Stimulated activated CD8-positive, alpha-beta memory T cell treated with anti-CD3 and anti-CD28 coated beads, Interleukin-2, amount 100 ng/mL, for 1 hour (primary cell): ENCODE measurements at places on chromosomes 4 and X.
A peak's percentile ranks its signal among the peaks of the same experiment; 100 is the strongest.

GRCh38 chr4:112423591-112423990, 92.4 kb downstream of the NEUROG2 start:
- no peak for DNase-seq

- DNase-seq, result no peak
Measured at GRCh38 chr4:185713272-185713671, 98.7 kb downstream of the SORBS2 start.

DNA sequence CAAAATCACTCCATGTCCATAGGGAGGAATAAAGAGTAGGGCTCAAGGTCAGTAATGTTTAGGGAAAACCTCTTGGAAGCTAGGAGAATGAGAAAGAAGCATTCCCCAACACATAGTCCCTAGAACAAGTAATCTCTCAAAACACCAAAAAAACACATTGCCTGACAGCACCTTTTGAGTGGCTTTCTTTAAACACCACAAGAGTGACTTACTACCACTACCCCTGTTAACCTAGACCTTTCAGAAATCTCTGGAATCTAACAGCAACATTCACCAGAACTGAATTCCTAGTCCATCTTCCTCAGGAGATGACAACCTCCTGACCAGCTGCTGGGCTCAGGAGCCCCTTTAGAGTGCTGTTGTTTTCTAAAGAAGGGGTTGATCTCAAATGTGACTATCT, 142.2 kb downstream of the SOWAHB start:
- DNase-seq, result no peak

GRCh38 chrX:9530848-9531274, 66.0 kb downstream of the TBL1X start:
- DNase-seq, result no peak

- no peak for DNase-seq
Measured at GRCh38 chr4:3401436-3402171, 40.2 kb upstream of the HGFAC start.

GRCh38 chr4:160831165-160831922, 1332.5 kb downstream of the FSTL5 start:
- DNase-seq, result no peak

GRCh38 chrX:148284056-148284455, 216.4 kb upstream of the AFF2 start:
- no peak for DNase-seq

GRCh38 chr4:89434364-89434988, 126.9 kb upstream of the GPRIN3 start:
- no peak for DNase-seq

DNA sequence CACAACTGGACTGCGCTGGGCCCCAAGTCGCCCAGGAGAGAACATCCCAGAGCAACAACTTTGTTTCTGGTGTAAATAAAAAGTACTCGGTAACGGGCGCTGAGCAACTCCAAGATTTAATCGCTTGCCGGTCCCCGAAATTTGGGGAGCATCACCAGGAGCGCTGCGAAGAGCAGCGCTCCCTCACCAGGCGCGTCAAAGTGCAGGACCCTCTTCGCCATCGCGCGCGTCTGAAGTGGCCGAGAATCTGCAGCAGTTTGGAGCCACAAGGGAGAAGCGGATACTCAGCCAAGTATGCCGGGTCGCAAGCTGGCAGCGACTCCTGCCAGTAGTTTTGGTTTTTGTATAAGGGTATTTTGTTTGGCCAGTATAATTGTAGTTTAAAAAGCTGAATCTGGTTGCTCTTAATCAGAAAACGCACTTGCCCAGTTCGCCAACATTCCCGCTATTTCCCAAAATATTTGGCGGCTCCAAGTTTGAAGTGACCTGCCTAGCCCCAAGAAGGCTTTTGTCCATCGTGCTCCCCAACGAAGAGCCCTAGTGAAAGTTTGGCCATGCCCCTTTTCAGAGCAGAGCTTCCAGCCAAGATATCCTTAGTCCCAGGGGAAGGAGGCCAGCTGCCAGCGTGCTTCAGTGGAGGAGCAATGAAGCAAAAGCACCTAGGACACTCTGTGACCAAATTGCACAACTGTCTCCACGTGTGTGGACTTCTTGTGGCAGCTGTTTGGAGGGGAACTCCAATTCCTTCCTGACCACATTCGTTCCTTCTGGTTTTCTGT, 557 bp upstream of the KDR start:
- DNase-seq, result no peak

DNA sequence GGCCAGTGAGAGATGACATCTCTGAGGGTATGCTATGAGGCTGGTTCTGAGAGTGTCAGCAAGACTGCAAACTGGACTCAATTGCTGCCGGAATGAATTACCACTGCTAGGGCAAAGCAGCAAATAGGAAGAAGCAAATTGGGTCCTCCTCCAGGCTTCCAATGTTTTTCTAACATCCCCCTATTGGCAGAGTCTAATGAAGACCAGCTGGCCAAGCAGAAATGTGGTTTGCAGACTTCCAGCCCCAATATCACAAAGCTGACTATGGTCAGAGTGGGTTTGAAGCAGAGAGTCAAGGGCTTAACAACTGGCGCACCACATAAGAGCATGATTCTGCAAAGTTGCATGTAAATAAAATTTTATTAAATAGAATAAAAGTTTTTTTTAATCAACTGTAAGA, 225.4 kb upstream of the GLRA2 start:
- DNase-seq, result no peak

- no peak for DNase-seq
Measured at GRCh38 chr4:41977709-41978108, 3.8 kb upstream of the DCAF4L1 start.

GRCh38 chr4:7960790-7961655, 21.4 kb upstream of the AFAP1 start:
- no peak for DNase-seq

DNA sequence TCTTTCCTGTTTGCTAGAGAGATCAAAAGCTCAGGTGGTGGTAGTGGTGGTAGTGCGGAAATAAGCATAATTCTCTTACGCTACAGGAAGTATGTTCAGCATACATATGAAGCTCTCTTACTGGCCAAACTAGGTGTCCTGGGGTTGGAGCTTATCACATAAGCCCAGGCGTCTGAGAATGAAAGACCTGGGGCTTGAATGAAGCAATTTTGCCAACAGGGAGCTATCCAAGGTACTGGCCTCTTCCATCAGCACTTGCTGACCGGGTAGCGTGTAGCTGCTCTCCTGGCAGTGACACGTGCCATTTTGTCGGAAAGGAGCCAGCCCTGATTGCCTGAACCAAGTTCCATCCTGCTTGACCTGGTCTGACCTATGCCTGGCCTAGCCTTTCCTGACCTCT, 65.9 kb upstream of the HPF1 start:
- no peak for DNase-seq

DNA sequence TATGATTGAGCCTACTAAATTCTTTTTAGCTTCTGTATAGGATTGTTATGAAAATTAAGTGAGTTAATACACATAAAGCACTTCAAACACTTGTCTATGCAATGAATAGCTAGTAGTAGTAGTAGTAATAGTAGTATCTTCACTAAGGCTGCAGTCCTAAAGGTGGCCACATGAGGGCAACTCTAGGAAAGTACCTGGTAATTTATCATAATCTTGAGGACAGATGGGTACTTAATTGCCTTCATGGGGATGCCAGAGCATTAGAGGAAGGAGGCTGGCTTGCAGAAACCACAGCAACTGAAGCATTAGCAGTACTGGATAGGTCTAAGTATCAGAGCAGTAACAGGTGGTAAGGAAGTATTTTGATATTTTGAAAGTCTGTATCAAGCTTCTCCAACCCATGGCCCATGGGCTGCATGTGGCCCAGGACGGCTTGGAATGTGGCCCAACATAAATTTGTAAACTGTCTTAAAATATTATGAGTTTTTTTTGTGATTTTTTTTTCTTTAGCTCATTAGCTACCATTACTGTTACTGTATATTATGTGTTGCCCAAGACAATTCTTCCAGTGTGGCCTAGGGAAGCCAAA, 17.3 kb downstream of the NIPAL1 start:
- peak; percentile 25 for DNase-seq

DNA sequence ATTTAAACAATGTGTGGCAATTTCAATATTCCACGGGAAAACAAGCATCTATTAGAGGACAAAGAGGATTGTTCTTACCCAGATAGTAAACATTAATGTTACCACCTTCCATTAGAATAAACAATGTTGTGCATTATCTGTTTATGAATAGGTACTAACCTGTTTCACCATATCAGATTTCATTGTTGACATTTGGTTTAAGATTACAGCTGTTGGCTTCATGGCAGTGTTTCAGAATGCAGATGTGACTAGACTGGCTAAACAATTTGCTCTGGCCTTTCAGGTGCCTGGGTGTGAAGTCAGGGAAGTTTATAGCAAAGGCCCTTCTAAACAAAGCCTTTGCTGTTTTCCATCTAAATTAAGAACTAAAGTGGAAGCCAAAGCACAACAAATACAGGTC, 464.7 kb upstream of the FAM47C start:
- DNase-seq, result no peak

- DNase-seq, result no peak
Measured at GRCh38 chr4:60989141-60989540, 211.0 kb upstream of the ADGRL3 start.

DNA sequence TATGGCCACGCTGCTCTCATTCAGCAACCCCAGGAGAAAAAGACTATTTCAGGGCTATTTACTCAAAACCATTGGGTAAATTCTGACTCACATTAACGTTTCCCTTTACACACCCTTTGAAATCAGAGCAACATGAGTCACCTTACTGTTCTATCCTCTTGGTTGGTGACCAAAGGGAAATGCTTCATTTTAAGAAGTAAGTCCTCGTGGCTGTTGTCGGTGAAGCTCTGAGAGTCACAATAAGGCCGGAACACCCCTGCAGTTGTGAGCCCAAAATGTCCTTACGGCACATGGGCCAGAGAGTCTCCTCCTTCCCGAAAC, 56.3 kb upstream of the SPRY1 start:
- no peak for DNase-seq

DNA sequence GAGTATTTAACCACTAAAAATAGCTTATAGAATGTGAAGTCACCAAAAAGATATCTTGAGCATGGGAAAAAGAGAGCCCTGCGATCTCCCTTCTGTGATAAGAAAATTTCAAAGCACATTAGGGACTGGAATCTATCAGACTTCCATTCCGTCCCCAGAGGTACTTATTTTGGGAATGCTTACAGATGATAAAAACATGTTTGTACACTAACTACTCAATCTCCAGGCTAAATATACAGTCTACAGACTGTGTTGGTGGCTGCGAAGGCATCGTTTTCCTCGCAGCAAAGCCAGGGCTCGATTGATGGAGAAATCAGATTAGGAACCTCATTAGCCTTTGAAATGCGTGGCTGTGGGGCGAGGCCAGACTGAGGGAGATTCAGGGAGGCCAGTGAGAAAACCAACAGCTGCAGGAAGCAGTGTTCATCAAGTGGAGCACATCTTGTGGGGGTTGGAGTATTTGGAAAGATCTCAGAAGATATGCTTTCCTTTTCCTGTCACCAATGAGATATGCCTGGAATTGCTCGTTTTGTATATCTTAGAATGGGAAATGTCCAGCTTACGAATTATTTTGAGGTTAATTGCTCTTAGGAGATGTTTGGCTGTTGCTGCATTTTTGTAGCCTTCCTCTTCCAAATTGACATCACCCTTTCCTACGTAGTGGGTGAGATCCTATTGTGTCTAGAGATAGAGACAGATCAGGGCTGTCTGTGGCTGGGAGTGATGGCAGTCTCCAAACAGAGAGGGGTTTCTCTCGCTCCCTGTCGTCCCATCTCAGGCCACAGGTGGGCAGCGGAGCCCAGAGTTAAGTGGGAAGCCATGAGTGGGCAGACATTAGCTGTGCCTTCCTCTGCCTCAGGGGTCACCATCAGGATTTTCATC, 224.9 kb upstream of the FAT1 start:
- DNase-seq, result no peak

DNA sequence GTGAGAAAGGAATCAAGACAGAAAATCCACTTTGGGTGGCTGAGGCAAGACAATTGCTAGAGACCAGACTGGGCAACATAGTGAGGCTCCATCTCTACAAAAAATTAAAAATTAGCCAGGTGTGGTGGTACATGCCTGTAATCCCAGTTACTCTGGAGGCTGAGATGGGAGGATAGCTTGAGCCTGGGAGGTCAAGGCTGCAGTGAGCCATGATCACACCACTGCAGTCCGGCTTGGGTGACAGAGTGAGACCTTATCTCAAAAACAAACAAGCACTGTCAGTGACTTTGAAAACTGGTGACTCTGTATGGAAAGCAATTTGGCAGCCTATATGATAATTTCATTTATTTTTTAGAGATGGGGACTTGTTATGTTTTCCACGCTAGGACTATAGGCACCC, 2.3 kb upstream of the ELOVL6 start:
- DNase-seq, result no peak

GRCh38 chr4:143420227-143420626, 83.6 kb downstream of the GAB1 start:
- no peak for DNase-seq

GRCh38 chr4:95379633-95380032, 169.1 kb downstream of the UNC5C start:
- DNase-seq, result no peak

GRCh38 chr4:23654791-23655190, 235.1 kb downstream of the PPARGC1A start:
- DNase-seq, result no peak

GRCh38 chr4:141833209-141833608, 196.8 kb downstream of the IL15 start:
- DNase-seq, result no peak

GRCh38 chr4:68288393-68288740, 42.9 kb upstream of the TMPRSS11B start:
- no peak for DNase-seq

DNA sequence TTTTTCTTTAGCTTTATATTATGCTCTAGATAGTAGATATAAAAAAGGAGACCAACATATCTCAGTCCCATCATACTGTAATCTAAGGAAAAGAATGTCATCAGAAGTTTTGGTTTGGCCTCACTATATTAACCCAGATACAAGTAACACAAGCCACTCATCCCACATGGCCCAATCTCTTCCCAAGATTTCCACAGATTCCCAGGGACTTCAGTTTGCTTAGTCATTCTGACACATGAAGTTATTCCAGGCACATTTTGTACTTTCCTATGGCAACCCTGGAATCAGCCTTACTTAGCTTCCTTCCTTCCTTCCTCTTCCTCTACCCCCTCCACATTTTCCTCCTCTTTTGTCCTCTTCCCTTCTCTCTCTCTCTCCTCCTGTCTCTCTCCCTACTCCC, 21.7 kb upstream of the DCLK2 start:
- no peak for DNase-seq

GRCh38 chr4:120753854-120754253, 168.7 kb downstream of the PRDM5 start:
- no peak for DNase-seq

DNA sequence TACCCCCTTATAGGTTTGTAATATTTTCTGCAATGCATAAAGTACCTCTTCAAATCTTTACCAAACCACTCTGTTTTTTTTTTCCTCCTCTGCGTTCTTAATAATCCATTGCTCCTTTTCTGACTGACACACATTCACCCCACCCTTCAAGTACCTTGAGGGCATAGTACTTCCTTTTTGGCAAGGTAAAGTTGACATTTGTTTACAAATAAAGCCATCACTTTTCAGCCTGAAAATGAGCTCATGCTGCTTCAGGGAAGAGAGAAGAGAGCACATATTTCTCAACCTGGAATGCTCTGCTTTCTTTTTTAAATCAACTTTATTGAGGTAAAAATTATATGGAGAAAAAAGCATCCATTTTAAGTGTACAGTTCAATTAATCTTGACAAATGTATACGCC, 113.9 kb downstream of the AGTR2 start:
- DNase-seq, result no peak
